Liver (tissue), 10 donors: ENCODE measurements at places on chromosomes 7 and 10.

- DNase-seq, result no peak
- no peak overlapping the region for H3K27ac ChIP-seq
- H3K4me1 ChIP-seq, result no peaks in the 10 kb centered on the region
Observed at GRCh38 chr7:24764972-24765744, 7.9 kb upstream of the GSDME start.

DNA sequence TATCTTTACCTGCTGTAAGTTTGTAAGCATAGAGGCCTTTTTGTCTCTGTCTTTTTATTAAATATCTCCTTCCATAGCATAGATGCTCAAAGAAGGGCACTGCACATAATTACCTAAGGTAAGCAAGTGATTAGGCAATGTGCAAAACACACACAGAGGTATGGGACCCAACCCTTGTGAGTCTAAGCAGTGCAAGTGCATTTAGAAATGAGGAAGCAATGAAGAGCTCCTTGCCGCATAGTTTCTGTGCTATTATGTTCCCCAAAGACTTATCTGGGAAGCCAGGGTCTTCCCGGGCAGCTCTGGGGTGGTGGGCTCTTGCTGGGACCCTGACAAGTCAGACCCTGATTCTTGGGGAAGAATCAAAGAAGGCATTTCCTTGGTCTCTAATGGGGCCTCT, 13.5 kb upstream of the MGAM2 start:
- H3K27ac ChIP-seq, result no peak overlapping the region
- H3K27me3 ChIP-seq, result no peaks in the 10 kb centered on the region
- no peaks in the 10 kb centered on the region for H3K4me1 ChIP-seq
- DNase-seq, result no peak
- H3K36me3 ChIP-seq, result no peaks in the 10 kb centered on the region
- no peak overlapping the region for H3K4me3 ChIP-seq

- H3K4me1 ChIP-seq, result no peaks in the 10 kb centered on the region
- no peak overlapping the region for H3K27ac ChIP-seq
- H3K27me3 ChIP-seq, result no peaks in the 10 kb centered on the region
- no peak for DNase-seq
Observed at GRCh38 chr10:14623931-14624330, 150.8 kb downstream of the FAM107B start.

GRCh38 chr10:44260286-44260928, 124.5 kb downstream of the CXCL12 start:
- H3K27ac ChIP-seq, result no peak overlapping the region
- H3K4me3 ChIP-seq, result no peak overlapping the region
- no peak for DNase-seq
- H3K36me3 ChIP-seq, result no peaks in the 10 kb centered on the region

DNA sequence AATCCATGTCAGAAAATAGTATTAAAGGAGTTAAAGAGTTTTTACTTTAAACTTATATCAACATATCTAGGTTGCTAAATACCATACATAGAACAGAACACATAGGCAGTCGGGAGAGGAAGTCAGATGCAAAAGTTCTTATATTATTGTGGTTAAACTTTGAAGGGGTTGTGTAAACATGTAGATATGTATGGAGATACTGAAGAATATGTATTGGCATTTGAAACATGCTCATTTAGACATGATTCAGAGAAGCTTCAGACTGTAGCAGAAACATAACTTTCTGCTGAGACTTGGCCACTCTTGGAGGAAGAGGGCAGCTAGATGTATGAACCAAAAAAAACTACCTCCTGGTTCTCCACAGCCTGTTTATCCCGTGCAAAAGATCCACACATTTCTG, 103.5 kb upstream of the FERD3L start:
- no peaks in the 10 kb centered on the region for H3K27me3 ChIP-seq
- H3K36me3 ChIP-seq, result no peaks in the 10 kb centered on the region
- no peak for DNase-seq
- no peak overlapping the region for H3K27ac ChIP-seq
- H3K4me1 ChIP-seq, result no peaks in the 10 kb centered on the region

GRCh38 chr7:91345449-91345848, 81.2 kb downstream of the FZD1 start:
- DNase-seq, result no peak
- H3K27me3 ChIP-seq, result no peaks in the 10 kb centered on the region
- H3K4me1 ChIP-seq, result no peaks in the 10 kb centered on the region
- no peak overlapping the region for H3K27ac ChIP-seq

GRCh38 chr7:46744957-46745706, 824.1 kb upstream of the IGFBP3 start:
- no peak overlapping the region for H3K27ac ChIP-seq
- H3K36me3 ChIP-seq, result no peaks in the 10 kb centered on the region
- DNase-seq, result no peak
- H3K27me3 ChIP-seq, result no peaks in the 10 kb centered on the region
- H3K4me1 ChIP-seq, result no peaks in the 10 kb centered on the region

- H3K4me1 ChIP-seq, result no peaks in the 10 kb centered on the region
- no peaks in the 10 kb centered on the region for H3K36me3 ChIP-seq
- no peaks in the 10 kb centered on the region for H3K27me3 ChIP-seq
- H3K4me3 ChIP-seq, result no peak overlapping the region
- DNase-seq, result no peak
Observed at GRCh38 chr10:130882906-130883305, 428.6 kb downstream of the TCERG1L start.
